ENCODE measurements at places on chromosomes 2 and 18.
A peak's percentile ranks its signal among the peaks of the same experiment; 100 is the strongest.

- DNase-seq: no peak
Observed at GRCh38 chr2:128632501-128632800, 313.8 kb upstream of the HS6ST1 start.

DNA sequence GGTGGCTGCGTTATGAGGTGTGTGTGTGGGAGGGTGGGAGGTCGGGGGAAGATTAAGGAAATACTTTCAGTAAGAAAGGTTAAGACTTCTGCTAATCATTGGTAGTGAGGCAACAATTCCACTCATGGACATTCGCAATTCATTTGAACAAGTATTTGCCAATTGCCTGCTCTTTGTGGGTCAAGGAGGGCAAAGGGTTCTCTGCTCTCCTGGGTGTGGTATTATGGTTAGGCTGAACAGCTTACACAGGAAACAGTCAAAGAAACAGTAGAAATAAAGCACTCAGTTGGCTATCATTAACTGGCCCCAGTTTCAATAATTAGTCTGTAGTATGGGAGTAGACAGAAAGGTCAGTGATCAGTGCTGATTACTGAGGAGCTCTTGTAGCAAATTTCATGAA lies 357.0 kb upstream of the FANCL start:
- no peak for DNase-seq

GRCh38 chr2:45182667-45183295 lies 173.5 kb upstream of the SIX2 start:
- DNase-seq: no peak

- DNase-seq: no peak
Observed at GRCh38 chr2:78928502-78928901, 97.0 kb upstream of the REG3G start.

DNA sequence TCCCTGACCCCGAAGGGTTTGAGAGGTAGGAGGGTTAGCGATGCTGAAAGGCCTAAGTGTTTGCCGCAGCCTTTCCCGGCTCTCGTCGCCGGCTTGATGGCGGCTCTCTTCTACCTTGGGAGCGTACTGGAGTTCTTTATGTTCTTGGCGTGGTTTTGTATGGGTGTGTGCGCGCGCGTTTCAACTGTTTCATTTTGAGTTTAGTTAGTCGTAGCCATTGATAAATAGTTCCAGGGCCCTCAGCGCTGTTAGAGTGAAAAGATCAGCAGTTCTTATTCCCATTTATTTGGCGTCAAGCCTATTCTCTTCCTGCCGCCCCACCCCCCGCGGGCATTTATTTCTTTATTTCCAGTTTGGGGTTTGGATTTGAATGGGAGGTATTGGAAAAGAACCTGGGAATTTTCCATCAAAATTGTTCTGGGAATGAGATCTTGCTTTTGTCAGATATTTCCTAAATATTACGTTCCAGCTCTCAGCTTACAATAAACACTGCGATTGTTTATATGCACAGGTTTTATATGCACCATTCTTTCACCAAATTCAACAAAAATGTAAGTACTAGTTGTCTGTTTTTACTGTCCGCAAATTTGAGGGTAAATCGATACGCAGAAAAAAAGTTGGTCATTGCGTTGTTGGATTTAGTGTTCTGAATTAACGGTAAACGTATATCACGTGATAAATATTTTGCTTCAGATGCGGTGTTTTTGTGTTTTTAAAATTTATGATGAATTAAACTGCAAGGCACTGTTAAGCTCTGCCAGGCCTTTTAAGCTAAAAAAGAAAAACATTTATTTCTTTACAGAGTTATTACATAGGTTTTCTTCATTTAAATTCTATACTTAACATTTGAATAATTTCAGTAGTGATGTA lies 954 bp downstream of the CCNT2 start:
- peak; percentile 56 for DNase-seq

DNA sequence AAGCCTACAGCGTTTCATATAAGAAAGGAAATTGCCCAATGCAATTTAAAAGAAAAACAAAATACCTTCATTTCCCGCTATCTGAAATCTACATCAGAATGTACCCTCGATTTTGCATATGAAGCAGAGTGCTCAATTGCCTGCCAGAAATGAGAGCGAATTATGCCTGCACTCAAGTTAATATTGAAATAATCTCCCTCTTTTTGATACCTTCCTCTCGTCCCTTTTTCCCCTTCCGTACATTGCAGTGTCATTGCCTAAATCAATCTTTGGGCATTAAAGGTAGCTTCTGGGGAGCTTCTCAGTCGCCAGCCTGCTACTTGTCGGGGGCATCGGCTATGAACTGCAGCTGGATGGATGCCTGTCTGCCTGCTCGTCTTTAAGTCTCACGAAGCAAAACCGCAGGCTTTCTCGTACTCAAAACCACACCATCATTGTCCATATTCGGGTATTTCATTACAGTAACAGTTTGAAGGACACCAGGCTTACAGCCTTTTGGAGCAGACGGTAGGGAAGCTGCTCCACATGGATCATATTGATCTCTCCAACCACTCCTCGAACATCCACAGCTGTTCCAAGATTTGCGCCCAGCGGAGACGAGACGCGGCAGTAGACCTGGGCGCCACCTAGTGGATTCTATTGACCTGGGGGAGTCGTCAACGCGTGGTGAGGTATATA lies 64.0 kb upstream of the HNRNPA3 start:
- peak; percentile 63 for DNase-seq

DNA sequence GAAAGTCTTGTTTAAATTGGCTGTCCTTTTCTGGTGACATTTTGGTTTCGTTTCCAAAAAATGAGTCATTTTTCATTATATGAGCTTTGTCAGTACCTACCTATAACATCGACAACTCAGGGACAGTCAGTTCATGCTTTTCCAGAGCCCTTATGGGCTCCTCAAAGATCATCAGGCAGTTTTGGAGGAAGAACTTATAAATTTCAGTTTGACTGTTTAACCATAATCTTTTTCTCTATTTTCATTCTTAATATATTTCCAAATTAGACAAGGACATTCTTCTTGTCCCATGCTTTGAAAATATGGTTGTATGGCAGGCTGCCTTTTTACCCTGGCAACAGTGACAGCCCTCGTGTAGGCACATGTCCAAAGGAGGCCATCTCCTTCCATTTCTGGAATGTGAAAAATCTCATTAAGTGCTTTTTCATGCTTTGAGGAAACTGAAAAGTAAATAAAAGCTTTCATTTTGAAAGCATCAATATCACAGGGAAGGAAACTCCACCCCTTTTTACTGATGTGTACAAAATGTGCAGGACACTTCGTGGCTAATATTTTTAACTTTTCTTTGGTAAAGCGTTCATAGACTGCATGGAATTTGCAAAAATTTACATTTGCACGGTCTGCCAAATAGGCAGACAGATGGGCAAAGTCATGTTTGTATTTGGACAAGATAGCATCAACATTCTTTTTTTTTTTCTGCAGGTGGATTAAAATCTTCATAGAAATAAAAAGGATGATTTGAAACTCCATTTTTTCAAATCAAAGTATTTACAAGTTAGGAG lies 7.2 kb upstream of the PROC start:
- no peak for DNase-seq

DNA sequence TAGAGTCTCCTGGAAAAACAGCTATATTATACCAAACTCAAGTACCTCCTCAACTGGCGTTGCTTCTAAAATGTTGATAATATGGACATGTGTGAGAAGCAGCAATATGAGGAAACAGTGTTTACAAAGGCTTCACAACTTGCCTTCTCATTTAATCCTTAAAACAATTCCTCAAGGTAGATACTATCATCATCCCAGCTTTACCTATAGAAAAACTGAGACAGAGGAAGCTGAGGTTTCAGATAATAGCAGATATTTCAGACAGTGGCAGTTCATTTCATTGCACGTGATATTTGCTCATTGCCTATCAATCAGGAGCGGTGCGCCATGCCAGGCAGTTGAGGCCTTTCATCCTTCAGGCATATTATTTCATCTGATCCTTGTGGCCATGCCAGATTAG lies 8.3 kb downstream of the GALNT5 start:
- DNase-seq: no peak

GRCh38 chr2:191870744-191871143 lies 23.9 kb upstream of the CAVIN2 start:
- no peak for DNase-seq

- no peak for DNase-seq
Observed at GRCh38 chr18:50724751-50725151, 95.1 kb downstream of the MRO start.

GRCh38 chr2:136021976-136022375 lies 36.5 kb upstream of the DARS1 start:
- DNase-seq: no peak

- peak; percentile 16 for DNase-seq
Observed at GRCh38 chr2:162073888-162074631, at the start of gene DPP4. DPP4 (minus strand) TSS chr2:162074215; CDS start chr2:162073981, 234 bp downstream.

- DNase-seq: no peak
Observed at GRCh38 chr18:27110319-27110718, 74.8 kb downstream of the CHST9 start.

GRCh38 chr2:201952187-201952586 lies 81.5 kb upstream of the FZD7 start:
- DNase-seq: no peak

GRCh38 chr2:69296421-69296820 lies 90.6 kb downstream of the GFPT1 start:
- no peak for DNase-seq

- no peak for DNase-seq
Observed at GRCh38 chr18:13194239-13194638, 24.3 kb upstream of the LDLRAD4 start.

- peak; percentile 70 for DNase-seq
Observed at GRCh38 chr2:240579771-240580614, 6.5 kb upstream of the CAPN10 start.

DNA sequence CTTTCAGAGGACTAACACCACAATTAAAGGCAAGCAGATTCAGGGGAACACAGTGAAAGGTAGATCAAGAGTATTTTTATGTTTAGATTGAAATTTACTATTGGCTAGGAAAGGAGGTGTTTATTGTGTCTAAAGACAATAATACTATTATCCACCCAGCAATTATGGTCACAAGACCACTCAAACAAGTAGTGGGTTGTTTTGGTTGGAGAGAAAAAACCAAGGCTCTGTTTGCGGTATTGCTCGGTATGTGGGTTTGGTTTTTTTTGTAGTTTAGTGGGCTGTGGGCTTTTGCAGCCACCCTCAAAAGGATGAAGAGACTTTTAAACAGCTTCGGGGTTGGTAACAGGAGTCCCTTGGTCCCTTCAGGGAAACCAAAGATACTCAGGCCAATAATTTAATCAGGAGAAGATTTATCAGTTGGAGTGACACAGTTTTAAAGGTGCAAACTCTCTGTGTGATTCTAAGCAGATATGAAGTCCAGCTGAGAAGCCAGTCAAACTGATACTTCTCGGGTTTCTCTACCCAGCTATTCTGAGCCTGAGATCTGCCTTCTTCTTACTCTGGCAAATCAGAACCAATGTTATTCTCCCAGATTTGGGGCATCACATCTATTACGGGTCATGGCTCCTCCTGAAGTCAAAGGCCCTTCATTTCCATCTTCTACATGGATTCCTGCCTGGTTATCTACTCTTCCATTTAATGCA lies 55.3 kb downstream of the DCC start:
- DNase-seq: no peak

GRCh38 chr2:79994161-79994560 lies 310.4 kb downstream of the LRRTM1 start:
- no peak for DNase-seq

All from CD8-positive, alpha-beta memory T cell (primary cell).